Testis (tissue), 5 donors: ENCODE measurements at places on chromosomes 1 and 21. TPM values are rescaled to one million over a fixed set of nuclear protein-coding genes. Genes with fewer than 3 reads are reported as not detected.
A peak's percentile ranks its signal among the peaks of the same experiment; 100 is the strongest.

- no peak for DNase-seq
Measured at GRCh38 chr21:46248422-46248782, 19.8 kb upstream of the LSS start.

DNA sequence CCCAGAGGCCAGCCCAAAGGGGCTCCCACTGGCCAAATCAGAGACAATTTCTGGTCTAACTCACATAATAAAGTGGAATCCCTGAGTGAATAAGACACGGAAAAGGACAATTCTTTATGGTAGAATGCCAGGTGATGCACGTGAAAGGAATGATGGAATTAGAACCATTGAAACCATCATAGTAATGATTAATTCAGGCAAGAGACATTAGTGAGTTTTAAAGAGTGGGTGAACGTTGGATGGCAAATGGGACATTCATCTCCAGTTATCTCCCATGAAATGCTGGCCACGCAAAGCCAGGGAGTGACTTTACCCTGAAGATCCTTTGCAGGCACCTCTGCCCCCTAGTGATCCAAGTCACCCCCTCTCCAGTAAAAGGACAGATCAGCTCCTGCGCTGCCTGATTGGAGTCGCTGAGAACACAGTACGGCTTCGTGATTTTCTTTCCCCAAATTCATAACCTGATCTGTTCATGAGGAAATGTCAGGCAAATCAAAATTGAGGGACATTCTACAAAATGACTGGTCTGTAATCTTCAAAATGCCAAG lies 87.5 kb downstream of the AJAP1 start:
- no peak for DNase-seq

GRCh38 chr1:240468656-240469055 lies 143.3 kb downstream of the GREM2 start:
- no peak for DNase-seq

GRCh38 chr1:7049913-7050625 lies 264.8 kb downstream of the CAMTA1 start:
- DNase-seq = no peak

DNA sequence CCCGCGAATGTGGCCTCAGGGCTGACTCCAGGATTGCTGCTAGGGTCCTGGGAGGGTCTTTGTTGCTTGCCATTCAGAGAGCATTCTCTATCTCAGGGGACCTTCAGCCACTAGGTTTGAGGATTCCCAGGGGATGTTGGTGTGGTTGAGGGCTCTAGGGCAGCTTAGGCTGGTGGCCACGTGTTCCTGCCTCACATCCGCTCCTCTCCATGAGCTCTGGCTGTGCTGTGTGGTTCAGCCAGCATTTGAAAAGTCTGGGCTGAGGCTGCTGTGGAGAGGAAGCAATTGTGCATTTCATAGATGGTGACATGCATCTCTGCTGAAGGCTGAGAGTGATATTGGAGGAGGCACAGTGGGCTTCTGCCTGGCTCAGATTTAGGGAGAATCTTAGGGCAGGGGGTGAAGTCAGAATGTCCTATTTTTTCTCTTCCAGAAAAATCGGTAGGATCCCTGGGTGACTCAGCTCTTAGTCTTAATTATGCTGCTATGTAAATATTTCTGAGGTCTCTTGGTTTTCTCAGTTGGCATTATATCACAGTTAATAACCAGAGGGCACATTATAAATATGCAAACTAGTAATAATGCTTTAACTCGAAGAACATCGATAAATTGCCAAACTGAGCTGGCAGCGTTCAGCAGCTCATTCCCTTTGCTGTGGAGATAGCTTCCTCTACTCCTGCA lies 182.3 kb downstream of the CAMTA1 start:
- no peak for DNase-seq

- no peak for DNase-seq
Measured at GRCh38 chr1:25798666-25799351, 1.2 kb upstream of the SELENON start.

- no peak for DNase-seq
Measured at GRCh38 chr21:15122241-15122640, 57.4 kb upstream of the NRIP1 start.

DNA sequence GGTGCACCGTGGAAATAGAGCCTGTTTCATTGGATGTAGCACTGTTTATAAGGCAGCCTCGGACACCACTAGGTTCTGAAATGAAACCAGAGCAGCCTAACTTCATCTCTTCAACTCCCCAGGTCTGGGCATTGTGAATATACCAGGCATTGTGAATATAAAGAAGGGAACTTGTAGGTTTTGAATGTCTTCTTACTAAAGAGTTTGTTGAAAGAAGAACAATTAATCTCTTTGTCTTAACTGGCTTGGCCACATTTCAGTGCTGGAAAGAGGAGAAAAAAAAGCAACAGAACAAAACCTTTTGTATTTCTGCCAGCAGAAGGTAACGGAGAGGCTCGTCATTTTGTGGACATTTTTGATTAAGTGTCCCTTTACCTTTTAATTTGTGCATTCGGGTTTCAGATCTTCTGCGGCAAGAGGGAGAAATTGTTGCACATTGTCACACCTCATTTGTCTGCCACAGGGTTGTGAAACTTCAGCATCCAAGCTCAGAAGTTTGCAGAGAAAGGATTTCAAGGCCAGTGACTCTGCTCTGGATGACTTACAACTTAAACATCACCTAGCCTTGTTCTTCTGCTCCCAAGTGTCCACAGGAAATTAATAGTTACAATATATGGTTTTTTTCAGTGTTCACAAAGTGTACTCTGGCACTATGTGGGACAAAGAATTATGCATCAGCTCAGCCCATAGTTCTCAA lies 158.3 kb downstream of the KAZN start:
- DNase-seq = no peak

DNA sequence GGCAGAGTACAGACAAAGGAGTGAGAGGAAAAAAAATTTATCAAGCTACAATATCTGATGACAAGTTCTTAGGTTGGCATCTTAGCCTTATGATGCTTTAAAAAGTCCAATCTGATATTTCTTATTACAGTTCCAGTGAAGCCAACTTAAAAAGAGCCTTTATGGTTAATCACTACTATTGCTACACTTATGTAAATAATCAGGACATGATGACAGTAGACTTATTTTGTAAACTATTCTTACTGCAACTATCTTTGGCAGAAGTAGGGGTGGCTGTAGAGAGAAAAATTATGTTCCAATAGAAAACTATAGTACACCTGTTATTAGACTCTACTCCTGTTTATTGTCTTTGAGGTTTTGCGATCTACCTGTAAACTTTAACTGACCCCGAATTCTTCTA lies 25.8 kb upstream of the NUF2 start:
- no peak for DNase-seq

DNA sequence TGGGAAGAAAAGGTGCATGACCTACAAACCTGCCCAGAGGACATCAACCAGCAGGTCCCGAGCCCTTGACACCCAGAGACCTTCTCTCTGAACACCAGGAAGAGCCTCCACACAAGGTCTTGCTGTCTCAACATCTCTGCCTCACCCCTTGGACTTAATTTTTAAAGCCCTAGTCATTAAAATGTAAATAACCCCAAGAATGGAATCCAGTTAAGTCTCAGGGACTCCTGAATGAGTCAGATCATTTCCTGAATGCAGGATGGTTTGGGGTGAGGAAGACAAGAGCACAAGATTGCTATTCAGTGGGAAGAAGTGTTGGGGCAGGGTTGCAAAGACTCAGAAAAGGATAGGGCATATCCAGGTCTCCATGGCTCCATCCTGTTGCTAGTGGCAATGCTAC lies 17.8 kb upstream of the GRIK3 start:
- DNase-seq = no peak

GRCh38 chr1:180489976-180490375 lies 12.4 kb downstream of the ACBD6 start:
- DNase-seq = no peak

DNA sequence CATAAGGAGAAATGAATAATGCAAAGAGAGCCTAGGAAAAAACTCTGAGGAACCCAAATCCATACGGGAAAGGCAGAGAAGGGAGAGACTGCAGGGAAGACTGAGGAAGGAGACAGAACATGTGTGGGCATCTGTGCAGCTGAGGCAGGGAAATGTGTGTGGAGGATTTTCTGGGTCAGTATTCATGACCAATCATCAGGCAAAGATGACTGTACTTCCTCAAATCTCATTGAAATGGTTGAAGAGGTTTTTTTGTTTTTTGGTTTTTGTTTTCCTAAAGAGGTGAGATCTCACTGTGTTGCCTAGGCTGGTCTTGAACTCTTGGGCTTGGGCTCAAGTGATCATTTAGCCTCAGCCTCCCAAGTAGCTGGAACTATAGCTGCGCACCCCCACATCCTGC lies 15.7 kb downstream of the DIP2A start:
- DNase-seq = no peak

DNA sequence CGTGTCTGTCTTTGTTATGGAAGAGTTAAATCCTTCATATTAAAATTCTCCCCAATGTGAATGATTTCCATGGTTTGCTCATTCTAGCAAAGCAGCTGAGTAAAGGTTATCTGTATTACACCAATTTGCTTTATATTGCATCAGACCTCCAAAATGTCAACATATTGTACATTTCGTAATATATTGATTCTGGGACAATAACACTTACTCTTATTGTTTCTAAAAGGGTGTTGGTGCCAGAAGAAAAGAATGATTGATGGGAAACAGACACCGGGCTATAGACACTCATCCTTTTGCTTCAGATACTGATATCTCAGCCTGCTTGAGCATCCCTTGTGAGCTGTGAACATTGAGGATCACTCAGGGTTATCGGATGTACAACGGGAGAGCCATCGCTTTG lies 7.0 kb downstream of the NTNG1 start:
- DNase-seq = no peak

GRCh38 chr1:42163536-42164503 lies 725 bp downstream of the GUCA2A start:
- no peak for DNase-seq

DNA sequence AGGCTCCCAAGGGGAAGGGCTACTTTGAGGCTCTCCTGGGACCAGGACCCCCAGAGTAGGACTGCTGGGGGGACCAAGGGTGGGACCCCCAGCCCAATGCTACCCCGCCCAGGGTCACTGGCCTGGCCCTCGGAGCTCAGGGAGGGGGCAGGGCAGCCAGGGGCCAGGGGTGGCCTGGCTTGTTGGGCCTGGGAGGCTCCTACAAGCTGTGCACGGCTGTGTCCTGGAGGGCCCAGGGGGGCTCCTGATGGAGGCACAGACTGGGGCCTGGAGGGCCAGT lies 2.2 kb downstream of the HES4 start:
- no peak for DNase-seq

- DNase-seq = no peak
Measured at GRCh38 chr1:18972991-18973390, 16.5 kb upstream of the IFFO2 start.

DNA sequence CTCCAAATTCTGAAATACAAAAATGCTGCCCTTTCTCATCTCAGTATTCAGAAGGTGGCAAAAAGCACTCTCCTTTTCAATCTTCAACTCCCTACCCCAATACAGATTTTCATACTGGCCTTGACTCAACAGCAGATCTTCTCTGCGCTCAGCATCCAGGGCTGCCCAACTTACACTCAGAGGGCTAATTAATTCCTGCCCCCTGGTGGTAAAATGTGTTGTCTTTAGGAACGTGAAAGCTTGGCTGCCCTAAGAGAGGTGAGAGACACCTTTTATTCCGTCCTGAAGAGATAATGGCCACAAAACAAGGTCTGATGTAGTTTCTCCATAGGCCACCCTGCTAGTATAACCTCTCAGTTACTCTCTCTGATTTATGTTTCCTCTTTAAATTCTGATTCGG lies 25.0 kb downstream of the KRTAP24-1 start:
- DNase-seq = no peak

GRCh38 chr1:156840186-156840897 lies 18.6 kb downstream of the INSRR start:
- no peak for DNase-seq

- no peak for DNase-seq
Measured at GRCh38 chr1:113742515-113742914, 16.8 kb downstream of the PHTF1 start.

- no peak for DNase-seq
Measured at GRCh38 chr1:192763243-192763642, 45.6 kb upstream of the RGS2 start.

DNA sequence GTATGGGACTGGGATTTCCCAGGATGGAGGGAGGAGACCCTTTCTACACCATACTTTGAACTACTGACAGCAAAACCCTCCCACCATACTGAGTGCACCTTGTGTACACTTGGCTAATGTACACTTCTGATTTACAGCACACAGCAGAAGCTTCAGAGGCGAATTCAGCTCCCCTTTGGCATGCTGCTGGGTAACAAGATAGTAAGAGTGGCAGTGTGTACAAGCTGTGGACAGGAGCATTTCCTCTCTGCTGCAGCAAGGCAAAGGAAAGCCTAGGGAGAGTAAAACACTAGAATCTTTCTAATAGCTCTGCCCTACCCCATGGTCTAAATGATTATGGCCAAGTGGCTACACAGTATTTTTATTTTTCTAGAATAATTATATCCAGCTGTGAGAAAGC lies 83.9 kb upstream of the ARTN start:
- DNase-seq = no peak

DNA sequence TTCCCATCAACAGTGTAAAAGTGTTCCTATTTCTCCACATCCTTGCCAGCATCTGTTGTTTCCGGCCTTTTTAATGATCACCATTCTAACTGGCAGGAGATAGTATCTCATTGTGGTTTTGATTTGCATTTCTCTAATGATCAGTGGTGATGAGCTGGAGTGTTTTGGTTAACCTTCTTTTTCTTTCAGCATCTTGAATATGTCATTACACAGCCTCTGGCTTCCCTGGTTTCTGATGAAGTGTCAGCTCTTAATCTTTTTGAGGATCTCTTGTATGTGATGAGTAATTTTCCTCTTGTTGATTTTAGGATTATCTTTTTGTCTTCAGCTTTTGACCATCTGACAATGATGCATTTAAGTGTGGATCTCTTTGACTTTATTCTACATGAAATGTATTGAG lies 133.2 kb upstream of the GRIK3 start:
- no peak for DNase-seq

- DNase-seq = no peak
Measured at GRCh38 chr1:180254496-180254819, 24.4 kb downstream of the LHX4 start.

- peak; percentile 84 for DNase-seq
Measured at GRCh38 chr1:110630839-110631663, 24.9 kb upstream of the KCNA2 start.

OPRD1 gene
- 0.63 TPM for total RNA-seq

DAP3 gene
- 286 TPM for total RNA-seq

SH2D1B gene
- total RNA-seq = 1.3 TPM

AXDND1 gene
- total RNA-seq = 31.5 TPM

EPHA8 gene
- 6.0 TPM for total RNA-seq

BARHL2 gene
- 5.6 TPM for total RNA-seq

RIMKLA gene
- 2.6 TPM for total RNA-seq

FASLG gene
- total RNA-seq = not detected

CATSPERE gene
- 15.7 TPM for total RNA-seq

MAN1C1 gene
- 12.8 TPM for total RNA-seq

MPL gene
- 0.56 TPM for total RNA-seq

GLIS1 gene
- 3.8 TPM for total RNA-seq

LEFTY2 gene
- 4.2 TPM for total RNA-seq

LHX8 gene
- total RNA-seq = 2.9 TPM

RPE65 gene
- total RNA-seq = not detected

THEM5 gene
- not detected for total RNA-seq
